ENCODE measurements at places on chromosomes 11 and 22. TPM values are rescaled to one million over a fixed set of nuclear protein-coding genes. Genes with fewer than 3 reads are reported as not detected.

Gene SNU13
- polyA plus RNA-seq: 192 TPM

Gene C22orf42
- 64.0 TPM for polyA plus RNA-seq

Gene CBX6
- polyA plus RNA-seq: 16.3 TPM

Gene KRTAP5-8
- not detected for polyA plus RNA-seq

Gene SLC15A3
- not detected for polyA plus RNA-seq

Gene MRPL11
- polyA plus RNA-seq: 50.9 TPM

Gene SCN4B
- 0.92 TPM for polyA plus RNA-seq

Gene TENM4
- 24.8 TPM for polyA plus RNA-seq

Gene MN1
- 7.6 TPM for polyA plus RNA-seq

Gene OR6A2
- 0.05 TPM for polyA plus RNA-seq

Gene SMCO4
- 12.4 TPM for polyA plus RNA-seq

All from neural cell (in vitro differentiated cells).